Activated CD8-positive, alpha-beta memory T cell treated with anti-CD3 and anti-CD28 coated beads for 1 hour (primary cell): ENCODE measurements at places on chromosomes 5 and 9.

GRCh38 chr9:131764568-131764967, 24.7 kb upstream of the RAPGEF1 start:
- no peak for DNase-seq

DNA sequence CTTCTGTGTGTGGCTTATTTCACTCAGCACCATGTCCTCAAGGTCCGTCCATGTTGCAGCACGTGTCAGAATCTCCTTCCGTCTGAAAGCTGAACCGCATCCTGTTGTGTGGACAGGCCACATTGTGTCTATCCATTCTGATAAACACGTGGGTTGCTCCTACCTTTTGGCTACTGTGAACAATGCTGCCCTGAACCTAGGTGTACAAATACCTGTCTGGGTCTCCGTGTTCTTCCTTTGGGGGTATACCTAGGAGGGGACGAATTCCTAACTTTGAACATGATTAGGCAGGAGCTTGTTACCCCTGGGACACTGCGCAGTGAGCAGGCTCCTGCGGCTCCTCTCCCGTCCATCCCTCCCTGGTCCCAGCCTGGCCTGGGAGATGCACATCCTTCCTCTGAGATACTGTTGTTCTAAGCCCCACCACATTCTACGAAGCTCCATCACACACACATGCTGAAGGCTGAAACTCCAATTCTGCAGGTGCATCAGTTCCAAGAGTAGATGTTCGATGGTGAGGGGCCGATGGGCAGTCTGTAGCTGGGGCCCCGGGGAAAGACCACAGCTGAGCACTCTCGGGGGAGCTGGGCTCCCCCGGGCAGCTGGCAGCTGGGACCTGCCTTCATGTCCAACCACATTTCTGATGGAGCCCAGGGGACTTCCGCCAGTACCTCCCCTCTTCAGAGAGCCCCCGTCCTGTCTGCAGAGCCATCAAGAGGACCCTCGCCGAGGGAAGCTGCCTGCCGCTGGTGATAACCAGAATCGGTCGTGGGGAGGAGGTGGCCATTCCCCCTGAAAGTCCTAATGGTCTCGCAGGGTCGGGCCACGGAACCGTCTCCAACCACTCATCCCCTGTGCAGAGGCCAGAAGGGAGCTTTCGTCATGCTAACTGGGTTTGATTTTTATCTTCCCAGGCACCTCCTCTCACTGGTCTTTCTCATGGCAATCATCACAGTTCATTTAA, 120.9 kb downstream of the COL23A1 start:
- DNase-seq, result no peak

DNA sequence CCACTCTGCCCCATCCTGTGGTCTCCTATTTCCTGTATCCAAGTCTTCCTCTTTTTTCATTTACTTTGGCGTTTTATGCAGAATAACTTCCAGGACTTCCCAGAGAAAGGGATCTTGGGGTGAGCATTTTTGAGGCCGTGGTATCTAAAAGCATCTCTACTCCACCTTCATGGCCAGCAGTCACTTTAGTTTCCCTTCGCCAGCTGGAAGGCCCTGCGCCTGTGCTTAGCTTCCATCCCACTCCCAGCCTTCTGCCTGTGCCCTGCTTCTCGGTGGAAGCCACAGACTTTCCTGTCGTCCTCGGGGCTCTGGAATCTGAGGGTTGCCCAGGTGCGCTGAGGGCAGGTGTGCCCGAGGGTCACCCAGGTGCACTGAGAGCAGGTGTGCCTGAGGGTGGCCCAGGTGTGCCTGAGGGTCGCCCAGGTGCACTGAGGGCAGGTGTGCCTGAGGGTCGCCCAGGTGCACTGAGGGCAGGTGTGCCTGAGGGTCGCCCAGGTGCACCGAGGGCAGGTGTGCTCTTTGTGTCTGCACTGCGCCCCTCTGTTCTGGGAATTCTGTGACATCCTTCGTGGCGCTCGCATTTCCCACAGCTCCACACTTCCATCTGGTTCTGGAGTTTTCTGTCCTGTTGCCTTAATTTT, 32.4 kb upstream of the LRRC14B start:
- DNase-seq, result no peak

DNA sequence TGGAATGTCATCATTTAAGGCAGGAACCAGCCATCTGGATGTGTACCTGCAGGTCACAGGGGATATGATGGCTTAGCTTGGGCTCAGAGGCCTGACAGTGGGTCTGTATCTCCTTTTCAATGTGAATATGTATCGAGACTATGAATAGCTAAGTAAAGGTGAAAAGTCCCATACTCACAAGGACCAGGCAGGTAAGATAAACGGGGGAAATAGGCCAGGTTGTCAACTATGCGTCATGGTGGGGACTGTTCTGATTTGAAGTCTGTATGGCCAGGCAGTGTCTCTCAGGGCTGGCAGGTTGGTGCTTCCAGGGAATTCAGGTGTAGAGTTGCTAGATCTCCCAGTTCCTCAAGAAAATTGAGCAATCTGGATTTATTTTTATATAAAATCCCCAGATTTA, 987.9 kb upstream of the WWC1 start:
- DNase-seq, result no peak

DNA sequence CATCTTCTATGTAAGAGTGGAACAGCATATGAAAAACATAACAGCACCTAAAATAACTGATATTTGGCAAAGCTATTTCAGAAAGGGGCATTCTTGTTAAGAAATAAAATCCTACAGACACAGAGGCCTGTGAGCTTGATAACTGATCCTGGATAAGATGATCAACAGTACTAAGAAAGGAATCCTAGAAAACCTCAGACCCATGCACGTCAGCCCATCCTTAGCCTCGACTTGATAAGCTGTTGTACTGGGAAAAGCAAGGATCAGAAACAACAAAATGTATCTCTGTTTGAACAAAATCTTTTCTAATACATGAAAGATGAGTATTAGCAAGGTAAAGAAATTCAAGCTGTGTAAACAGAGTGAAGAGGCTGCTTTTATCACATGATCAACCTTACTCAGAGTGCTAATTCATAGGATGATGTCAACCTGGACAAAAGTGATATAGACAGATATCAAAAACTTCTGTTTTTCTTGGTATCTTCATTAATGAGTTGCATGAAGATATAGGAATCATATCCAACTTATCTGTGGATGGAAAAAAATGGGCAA, 15.2 kb downstream of the LIFR start:
- DNase-seq, result no peak

DNA sequence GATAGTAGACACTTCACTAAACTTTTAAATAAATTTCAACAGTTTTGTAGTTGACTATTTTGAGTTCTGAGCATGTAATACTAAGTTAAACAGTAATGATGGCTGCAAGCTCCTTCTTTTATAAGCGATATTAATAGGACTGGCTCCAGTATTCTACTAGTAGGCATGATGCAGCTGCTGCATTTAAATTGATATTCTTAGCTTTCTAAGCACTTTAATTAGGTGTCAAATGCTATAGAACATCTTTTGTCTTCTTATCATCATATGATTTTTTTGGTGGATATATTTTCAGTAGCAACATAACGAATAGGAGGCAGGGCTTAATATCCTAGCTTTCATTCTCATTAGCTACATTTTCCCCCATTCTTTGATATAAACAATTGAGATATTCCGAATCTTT, 141.1 kb downstream of the FBXO4 start:
- DNase-seq, result no peak

DNA sequence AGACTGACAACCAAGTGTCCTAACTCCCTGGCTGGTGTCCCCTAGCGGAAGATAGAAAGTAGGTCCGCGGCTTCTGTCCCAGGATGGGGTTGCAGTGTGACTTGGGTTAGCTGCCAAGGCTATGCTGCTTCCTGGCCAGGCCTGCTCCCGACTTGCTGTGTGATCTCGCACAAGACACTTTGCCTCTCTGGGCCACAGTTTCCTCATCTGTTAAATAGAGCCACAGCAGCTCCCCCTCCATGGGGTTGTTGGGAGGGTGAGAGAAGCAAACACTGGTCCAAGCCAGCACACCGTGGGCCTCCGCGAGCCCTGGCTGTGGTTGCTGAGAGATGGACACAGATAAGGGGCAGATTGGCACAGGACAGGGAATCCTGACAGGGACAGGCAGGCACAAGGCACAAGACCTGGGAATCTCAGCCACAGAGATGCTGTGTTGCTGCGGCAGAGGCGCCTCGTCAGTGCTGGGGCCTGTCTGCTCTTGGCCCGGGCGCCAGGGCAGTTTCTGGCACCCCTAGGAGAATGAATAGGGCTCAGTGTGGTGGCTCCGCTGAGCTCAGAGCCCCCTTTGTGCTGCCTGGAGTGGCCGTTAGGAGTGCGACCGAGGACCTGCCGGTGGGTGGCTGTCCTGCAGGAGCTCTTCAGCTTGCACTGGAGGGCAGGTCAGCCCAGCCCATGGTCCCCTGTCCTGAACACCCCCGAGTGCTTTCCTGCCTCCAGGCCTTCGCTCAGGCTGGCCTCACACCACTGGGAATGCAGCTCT, 1.8 kb upstream of the SH2D3C start:
- no peak for DNase-seq

DNA sequence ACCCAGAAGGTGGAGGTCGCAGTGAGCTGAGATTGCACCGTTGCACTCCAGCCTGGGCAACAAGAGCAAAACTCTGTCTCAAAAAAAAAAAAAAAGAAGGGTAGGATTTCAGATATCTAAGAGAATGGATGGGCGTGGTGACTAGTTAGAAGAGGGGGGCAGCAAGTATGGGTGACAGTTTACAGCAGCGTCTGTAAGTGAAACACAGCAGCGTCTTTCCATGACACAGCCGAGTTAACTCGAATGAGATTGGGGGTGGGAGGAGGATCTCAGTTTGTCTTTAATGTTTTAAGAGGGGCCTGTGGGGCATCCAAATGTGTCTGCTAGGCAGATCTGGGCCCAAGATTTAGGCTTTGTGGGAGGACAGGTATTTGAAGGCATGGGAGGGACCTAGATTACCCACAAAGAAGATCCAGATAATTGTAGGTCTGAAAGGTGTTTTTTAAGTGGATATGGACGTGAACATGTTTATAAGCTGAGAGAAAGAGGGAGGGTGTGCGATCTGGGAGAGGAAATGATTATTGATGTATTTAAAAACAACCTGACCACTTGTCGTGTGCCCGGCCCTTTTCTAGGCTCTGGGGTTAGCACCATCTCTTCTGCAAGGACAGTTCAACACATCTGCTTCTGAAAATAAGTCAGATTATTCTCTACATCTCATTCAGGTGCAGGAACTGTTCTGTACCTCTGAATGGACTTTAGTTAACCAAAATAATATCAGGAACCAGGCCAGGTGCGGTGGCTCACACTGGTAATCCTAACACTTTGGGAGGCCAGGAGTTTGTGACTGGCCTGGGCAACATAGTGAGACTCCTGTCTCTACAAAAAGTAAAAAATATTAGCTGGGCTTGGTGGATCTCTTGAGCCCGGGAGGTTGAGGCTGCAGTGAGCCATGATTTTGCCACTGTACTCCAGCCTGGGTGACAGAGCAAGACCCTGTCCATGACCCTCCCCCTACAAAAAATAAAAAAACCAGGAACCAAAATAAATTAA, 2.5 kb downstream of the CEP78 start:
- no peak for DNase-seq

- DNase-seq, result no peak
Measured at GRCh38 chr5:140674211-140674610, 835 bp upstream of the DND1 start.
